ENCODE measurements at places on chromosomes 5 and 9.
A peak's percentile ranks its signal among the peaks of the same experiment; 100 is the strongest.

DNA sequence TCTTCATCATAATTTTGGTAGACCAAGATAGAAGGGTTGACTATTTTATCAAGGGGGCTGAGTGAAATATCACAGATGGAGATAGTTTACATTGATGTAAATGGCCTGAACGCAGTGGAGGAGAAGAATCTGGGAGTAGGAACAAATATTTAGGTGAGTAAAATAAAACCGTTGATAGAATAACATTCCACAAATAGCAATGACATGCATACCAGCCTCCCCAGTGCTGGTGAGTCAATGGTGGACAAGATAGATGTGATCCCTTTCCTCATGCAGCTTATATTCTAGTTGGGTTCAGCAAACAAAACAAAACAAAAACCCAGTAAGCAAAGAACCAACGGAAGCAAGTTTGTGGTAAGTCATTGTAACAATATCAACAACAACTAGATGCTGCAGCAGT is 385.2 kb downstream of the FAM170A start:
- no peak for DNase-seq

DNA sequence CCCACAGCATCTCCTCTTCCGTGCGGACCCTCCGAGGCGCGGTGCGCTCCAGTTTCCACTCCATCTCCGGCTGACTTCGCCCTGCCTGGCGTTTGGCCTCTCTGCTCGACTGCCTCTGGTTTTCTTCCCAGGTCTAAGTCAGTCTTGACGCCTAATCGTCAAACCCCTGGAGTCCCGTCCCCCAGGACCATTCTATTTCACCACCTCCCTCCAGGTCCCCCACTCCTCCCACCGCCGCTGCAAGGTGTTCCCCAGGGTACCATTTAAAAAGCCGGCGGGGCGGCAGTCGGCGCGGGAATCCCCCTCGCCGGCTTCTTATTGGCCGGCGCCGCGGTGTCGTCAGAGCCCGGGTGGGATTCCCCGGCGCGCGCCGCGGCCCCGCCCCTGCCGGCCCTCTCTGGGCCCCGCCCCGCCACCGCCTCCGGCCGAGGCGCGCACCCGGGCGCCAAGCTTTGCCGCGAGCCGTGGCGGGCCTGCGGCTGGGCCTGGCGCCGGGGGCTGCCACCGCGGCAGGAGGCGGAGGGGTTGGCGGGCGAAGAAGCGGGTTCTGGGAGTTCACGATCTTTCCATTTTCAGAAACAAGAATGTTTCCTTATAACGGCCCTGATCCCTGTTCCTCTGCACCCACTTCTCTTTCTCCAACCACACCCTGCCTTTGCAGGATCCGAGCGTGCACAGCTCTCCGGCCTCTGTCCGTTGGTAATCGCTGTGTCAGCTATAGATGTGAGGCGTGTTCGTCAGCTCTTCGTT is at the start of gene CDC20B:
CDC20B (minus strand) TSS at position 241 of the 750 bp plus-strand sequence; CDS start at position 64, 177 bp downstream.
- peak; percentile 60 for DNase-seq

GRCh38 chr5:73230264-73231245 is 57.6 kb downstream of the TMEM174 start:
- DNase-seq: no peak

DNA sequence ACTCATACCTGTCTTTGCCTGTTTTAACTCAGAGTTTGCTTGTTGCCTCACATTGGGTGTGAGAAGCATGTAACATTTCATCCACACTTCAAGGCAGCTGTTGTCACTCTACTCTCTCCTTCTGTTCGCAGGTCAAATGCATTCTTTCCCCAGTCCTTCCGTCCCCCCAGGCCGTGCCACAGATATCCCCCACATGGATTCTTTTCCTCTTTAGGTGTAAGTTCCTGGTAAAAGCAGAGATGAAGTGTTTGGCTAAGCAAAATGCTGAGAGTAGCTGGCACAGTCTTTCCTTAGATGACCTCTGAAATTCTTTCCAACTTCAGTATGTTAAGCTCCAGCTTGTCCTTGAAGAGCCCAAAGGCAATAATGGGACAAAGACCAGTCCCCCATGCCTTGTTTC is 328.2 kb downstream of the SLIT3 start:
- DNase-seq: no peak

- no peak for DNase-seq
Measured at GRCh38 chr5:1865486-1865885, 17.2 kb downstream of the IRX4 start.

DNA sequence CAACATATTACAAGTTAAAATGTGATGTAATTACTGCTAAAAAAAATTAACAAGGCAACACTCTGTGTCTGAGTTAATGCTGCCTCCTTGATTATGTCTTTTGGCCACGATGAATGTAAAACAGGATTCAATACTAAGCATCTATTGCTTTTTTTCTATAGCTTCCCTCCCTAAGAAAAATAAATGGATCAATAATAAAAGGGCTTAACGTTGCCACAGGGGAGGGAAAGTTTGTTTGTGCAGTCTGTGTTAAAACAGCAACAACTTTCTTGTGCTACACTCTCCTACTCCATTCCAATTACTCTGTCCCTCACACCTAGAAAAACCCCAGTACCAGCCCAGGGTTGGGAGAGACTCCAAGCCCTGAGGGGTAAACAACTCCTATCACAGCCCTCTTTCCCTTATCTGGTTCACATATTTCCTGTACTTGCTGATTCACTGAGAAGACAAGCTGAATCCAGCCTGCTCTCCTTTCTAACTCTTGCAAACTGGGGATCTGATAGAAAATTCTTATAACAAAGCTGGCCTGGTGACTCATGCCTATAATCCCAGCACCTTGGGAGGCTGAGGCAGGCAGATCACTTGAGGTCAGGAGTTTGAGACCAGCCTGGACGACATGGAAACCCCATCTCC is 44.8 kb downstream of the PTPN3 start:
- DNase-seq: no peak

DNA sequence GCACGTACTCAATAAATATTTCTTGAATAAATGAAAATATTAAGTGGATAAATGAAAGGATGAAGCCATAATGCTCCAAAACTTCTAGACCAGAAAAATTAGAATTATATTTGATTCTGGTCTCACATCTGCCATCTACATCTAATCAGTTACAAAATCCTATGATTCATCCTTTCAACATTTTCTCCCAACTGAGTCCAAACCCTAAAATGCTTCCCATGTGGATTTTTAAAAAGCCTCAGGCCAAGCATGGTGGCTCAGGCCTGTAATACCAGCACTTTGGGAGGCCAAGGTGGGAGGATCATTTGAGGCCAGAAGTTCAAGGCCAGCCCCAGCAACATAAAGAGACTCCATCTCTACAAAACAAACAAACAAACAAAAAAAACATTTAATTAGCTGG is 31.6 kb upstream of the FST start:
- no peak for DNase-seq

GRCh38 chr5:79562351-79563246 is 48.7 kb upstream of the HOMER1 start:
- DNase-seq: no peak

GRCh38 chr5:37005946-37006540 is 129.5 kb downstream of the NIPBL start:
- no peak for DNase-seq

GRCh38 chr5:122882831-122883230 is 37.4 kb downstream of the SNX24 start:
- no peak for DNase-seq

GRCh38 chr9:23849379-23850035 is 23.5 kb upstream of the ELAVL2 start:
- no peak for DNase-seq

DNA sequence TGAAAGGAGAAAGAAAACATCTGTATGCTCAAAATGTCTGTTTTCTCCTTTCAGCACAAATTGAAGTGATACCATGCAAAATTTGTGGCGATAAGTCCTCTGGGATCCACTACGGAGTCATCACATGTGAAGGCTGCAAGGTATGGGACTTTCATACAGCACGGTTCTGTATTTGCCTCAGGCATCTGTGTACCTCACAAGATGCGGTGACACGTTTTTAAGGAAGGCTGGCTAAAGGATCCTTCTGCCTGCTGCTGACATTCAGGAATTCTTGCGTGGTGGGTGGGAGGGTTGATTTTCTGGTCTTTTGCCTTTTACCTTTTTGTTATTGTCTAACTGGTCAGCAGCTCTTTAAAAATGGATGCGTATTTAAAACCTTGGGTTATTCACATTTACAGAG is 133.1 kb downstream of the RORB start:
- no peak for DNase-seq

DNA sequence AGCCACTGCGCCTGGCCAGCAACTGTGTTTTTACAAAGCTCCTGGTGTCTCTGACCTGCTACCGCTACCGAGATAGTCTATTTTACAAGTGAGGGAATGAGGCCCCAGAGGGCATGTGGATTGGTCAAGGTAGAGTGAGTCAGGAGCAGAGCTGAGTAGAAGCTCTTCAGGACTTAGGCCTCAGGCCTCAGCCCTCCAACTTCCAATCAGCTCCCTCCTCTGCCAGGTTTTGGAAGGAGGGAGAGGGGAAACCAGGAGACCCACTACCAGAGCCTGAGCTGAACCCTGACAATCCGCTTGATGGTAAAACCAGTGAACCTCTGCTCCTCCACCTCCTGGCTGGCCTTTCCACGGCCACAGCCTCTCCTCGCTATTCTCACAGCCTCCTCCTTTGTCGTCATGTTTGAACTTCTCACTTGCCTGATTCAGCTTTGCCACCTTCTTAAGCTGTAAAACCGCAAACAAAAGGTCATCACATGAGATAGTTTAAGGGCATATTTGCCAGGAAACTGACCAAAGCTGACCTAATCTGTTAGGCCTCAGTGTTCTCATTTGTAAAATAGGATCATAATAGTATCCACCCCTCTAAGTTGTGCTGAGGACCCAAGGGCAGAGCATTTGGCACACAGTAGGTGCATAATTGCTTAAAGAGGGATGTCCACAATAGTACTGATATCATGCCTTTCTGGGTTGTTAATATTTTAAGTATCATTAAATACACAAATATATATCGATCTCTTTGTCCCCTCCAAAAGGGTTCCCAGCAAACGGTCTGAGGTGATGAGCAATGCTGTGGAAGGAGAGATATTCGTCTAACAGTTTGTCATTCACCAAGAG is 1.7 kb downstream of the TRAF1 start:
- no peak for DNase-seq

DNA sequence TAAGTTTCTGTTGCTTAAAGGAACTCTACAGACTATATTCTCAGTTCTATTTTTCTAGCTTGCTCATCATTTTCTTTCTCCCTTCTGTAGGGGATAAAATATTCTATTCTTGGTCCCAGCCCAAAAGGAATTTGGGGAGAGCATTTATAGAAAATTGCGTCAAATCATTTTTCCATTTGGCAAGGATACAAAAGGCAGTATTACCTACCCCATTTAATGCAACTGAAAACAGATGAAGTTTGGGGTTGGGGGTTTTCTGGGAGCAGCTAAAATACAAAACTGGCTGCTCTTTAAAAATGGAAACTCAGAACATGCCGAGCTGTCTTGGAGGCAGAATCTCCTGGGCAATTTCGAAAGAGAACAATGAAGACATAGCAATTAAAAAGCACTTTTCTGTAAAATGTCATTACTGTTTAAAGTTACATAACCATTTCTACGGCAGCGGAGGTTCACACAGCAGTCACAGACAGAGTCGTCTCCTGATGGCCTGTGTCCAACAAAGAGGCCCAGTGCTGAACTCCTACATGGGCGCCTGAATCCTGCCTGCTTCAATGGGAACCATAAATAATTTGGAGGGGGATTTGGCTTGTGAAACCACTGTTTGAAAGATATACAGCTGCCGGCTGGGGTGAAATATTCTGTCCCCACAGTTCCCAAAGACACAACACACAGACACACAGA is 152.4 kb downstream of the BRINP1 start:
- DNase-seq: peak; percentile 76
